Liver (tissue), 10 donors: ENCODE measurements at places on chromosomes 3 and 15.

DNA sequence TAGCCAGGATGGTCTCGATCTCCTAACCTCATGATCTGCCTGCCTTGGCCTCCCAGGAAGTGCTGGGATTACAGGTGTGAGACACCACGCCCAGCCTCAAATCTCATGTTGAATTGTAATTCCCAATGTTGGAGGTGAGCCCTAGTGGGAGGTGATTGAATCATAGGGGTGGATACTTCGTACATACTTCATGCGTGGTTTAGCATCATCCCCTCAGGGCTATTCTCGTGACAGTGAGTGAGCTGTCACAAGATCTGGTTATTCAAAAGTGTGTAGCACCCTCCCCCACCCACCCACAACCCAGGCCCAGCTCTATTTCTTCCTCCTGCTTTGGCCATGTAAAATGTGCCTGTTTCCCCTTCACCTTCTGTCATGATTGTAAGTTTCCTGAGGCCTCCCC is 236.9 kb upstream of the IL12A start:
- peaks cover 28% of the 10 kb centered on the region for H3K4me1 ChIP-seq
- H3K4me3 ChIP-seq = no peak overlapping the region
- H3K27ac ChIP-seq = no peak overlapping the region

GRCh38 chr3:24907106-24907505 is 412.5 kb upstream of the THRB start:
- H3K36me3 ChIP-seq = no peaks in the 10 kb centered on the region
- DNase-seq = no peak
- H3K4me1 ChIP-seq = no peaks in the 10 kb centered on the region
- no peaks in the 10 kb centered on the region for H3K27me3 ChIP-seq

GRCh38 chr3:59425942-59426341 is 376.1 kb upstream of the CFAP20DC start:
- no peak overlapping the region for H3K4me3 ChIP-seq
- no peaks in the 10 kb centered on the region for H3K4me1 ChIP-seq

DNA sequence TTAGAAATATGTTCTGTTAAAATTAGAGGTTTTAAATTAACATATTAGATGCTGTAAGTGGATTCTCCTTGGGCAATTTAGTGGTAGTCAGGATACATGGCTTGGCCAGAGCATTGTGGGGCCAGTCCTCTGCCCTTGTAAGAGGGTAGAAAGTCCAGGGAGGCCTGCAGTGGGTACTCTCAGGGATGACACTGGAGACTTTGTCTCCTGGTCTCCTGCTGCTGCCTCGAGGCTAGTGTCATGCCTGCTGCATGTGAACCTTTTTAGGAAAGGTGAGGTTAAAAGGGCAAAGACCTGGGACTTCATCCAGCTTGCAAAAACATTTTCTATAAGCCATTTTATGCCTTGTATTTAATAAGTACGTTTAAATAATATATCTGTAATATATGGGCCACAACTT is 96.8 kb upstream of the PROK2 start:
- H3K36me3 ChIP-seq = no peaks in the 10 kb centered on the region
- H3K4me3 ChIP-seq = no peak overlapping the region
- no peak overlapping the region for H3K27ac ChIP-seq
- DNase-seq = no peak
- no peaks in the 10 kb centered on the region for H3K27me3 ChIP-seq

DNA sequence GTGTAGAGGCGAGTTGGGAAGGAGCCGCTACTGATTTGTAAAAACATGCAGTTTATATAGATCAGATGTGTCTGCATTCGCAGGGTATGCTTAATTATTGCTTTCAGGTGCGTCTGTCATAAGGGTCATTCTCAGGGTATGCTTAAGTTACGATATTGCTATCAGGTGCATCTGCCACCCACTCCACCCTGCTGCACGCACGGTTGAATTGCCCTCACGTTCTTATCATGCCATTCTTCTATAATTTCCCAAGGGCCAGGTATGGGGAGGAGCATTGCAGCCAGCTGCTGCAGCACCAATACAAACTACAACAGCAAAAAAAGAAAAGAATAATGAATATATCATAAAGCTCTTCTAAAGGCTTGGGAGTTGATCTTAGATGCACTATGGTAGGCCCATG is 230.0 kb downstream of the KBTBD8 start:
- no peaks in the 10 kb centered on the region for H3K4me1 ChIP-seq
- H3K27me3 ChIP-seq = no peaks in the 10 kb centered on the region
- DNase-seq = no peak

GRCh38 chr15:40050788-40051470 is 11.9 kb upstream of the SRP14 start:
- H3K27ac ChIP-seq = no peak overlapping the region
- DNase-seq = peak; percentile 30
- H3K4me3 ChIP-seq = no peak overlapping the region
- H3K27me3 ChIP-seq = no peaks in the 10 kb centered on the region
- H3K4me1 ChIP-seq = peaks cover 18% of the 10 kb centered on the region

GRCh38 chr3:17772556-17772955 is 30.1 kb upstream of the TBC1D5 start:
- H3K27ac ChIP-seq = no peak overlapping the region
- no peak overlapping the region for H3K4me3 ChIP-seq
- DNase-seq = no peak
- no peaks in the 10 kb centered on the region for H3K36me3 ChIP-seq

DNA sequence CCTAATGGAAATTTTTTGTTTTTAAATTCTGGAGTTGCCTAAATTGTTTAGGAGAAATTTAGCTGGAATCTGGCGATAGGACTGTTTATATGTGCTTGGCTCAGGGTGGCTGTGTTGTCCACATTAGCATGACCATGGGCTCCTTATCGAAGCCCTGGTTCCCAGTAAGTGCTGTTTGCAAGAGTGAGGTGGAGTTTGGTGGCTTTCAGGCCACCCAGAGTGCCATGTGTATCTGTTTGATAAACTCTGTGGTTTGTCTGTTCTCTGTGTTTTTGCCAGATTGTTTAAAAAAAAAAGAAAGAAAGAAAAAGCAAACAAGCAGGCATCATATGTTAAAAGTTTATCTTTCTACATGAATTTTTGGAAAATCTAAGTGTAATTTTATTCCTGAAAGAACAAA is 51.5 kb downstream of the PLCL2 start:
- no peak overlapping the region for H3K27ac ChIP-seq
- no peak overlapping the region for H3K4me3 ChIP-seq
- no peaks in the 10 kb centered on the region for H3K27me3 ChIP-seq
- H3K4me1 ChIP-seq = peaks cover 1% of the 10 kb centered on the region

- H3K27me3 ChIP-seq = no peaks in the 10 kb centered on the region
- no peaks in the 10 kb centered on the region for H3K36me3 ChIP-seq
- H3K4me1 ChIP-seq = peaks cover 12% of the 10 kb centered on the region
- H3K27ac ChIP-seq = peak overlapping the region; percentile 8
- H3K4me3 ChIP-seq = no peak overlapping the region
These were observed 60.8 kb downstream of the PLOD2 start for GRCh38 chr3:146100180-146100579.

- peaks cover 10% of the 10 kb centered on the region for H3K4me1 ChIP-seq
- H3K27me3 ChIP-seq = peaks cover 3% of the 10 kb centered on the region
- DNase-seq = no peak
- H3K4me3 ChIP-seq = no peak overlapping the region
- H3K36me3 ChIP-seq = no peaks in the 10 kb centered on the region
These were observed 59.8 kb downstream of the ZNF860 start for GRCh38 chr3:32041316-32041715.

DNA sequence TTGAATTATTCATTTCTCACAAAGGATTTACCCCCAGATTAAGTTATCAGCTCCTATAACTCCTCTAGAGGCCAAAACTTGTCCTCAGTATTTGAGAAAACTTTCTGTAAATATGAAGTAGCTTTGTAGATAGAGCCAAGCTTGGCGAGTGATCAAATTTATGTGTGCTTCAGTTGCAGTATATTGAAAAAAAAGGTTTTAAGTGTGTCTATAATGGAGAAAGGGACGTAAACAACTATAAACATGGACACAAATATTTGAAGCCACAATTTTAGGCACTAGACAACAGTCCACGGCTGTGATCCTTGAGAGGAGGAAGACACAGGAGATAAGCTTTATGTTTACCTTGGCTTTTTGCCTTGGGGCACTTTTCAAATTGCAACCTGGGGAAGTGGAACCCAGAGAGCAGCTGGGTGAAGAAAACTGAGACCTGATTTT is 118.7 kb downstream of the THRB start:
- no peak for DNase-seq
- H3K27me3 ChIP-seq = no peaks in the 10 kb centered on the region
- no peak overlapping the region for H3K4me3 ChIP-seq
- peaks cover 2% of the 10 kb centered on the region for H3K36me3 ChIP-seq

DNA sequence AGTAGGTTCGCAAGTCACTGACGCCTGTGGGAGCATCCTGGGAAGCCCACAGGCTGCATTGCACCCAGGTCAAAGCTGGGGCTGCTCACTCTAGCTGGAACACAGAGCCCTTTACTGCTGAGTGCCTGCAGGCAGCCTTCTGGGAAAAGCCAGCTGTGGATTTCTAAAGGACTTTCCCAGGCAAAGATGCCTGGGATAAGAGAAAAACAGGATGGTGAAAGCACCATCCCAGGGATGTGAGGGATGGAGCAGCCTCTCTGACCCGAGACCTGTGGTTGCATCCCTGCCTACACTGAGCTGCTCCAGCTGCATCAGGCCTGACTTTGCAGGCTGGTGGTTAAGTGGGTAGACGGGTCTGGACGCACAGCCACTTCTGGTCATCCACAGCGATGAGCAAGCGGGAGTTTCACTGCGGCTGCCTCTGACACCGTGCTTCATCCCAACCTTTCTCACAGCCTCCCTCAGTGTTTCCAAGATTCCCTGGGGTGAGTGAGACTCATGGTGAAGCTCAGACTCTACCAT is 52.5 kb upstream of the AMOTL2 start:
- H3K4me1 ChIP-seq = no peaks in the 10 kb centered on the region
- no peak overlapping the region for H3K27ac ChIP-seq
- no peak for DNase-seq

DNA sequence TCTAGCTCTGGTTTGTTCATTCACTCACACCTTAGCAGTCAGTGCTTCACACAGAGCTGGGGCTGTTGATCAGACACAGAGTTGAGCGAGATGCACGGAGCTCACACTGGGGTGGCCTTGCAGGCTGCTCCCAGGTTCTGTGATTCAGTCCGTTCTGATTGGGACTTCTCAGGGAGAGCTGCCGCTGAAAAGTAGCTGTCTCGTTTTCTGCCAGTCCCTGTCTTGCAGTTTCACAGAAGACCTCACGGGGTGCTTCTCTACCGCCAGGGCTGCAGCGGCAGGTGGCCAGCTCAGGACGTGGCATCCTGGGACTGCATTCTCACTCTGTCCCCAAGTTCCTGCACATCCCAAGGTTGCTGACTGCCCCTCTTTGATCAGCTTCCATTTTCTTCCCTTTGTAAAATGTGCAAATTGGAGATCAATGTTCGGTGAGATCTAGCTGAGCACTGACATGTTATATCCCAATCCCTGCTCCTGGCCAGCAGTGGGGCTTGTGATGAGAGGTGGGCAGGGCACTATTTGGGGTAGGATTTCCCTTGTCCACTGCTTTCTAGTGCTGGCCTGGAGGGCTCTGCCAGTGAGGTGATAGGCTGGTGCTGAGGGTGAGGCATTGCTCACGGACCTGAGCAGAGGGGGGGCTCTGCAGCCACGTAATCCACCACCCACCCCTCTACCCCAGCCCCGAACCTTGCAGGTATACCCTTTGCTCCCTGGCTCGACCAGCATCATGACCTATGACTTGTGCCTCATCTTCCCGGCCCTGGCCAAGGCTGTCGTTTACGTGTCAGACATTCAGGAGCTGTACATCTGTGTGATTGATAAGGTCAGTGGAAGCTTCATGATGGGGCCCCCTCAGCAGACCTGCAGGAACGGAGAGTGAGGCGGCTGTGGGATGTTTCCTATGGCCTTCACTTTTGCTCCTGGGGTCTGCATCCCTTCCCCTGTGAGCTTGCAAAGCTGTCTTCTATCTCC is 5.3 kb upstream of the TXNRD3 start:
- H3K36me3 ChIP-seq = no peaks in the 10 kb centered on the region
- no peak for DNase-seq
- H3K4me3 ChIP-seq = no peak overlapping the region

DNA sequence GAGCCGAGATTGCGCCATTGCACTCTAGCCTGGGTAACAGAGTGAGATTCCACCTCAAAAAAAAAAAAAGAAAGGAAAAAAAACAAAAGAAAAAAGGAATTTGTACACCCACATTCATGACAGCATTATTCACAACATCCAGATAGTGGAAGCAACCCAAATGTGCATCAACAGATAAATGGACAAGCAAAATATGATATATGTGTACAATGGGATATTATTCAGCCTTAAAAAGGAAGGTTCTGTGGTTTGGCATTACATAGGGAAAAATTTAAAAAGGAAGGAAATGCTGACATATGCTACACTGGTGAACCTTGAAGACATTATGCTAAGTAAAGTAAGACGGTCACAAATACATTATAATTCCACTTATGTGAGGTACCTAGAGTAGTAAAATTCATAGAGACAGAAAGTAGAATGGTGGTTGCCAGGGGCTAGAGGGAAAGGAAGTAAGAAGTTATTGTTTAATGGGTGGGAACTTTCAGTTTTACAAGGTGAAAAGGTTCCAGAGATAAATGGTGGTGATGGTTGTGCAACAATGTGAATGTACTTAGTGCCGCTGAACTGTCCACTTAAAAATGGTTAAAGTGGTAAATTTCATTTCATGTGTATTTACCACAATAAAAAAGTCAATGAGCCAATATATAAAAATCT is 118.5 kb downstream of the MYLK start:
- no peaks in the 10 kb centered on the region for H3K36me3 ChIP-seq
- H3K4me3 ChIP-seq = no peak overlapping the region
- no peaks in the 10 kb centered on the region for H3K27me3 ChIP-seq
- H3K4me1 ChIP-seq = peaks cover 44% of the 10 kb centered on the region
- no peak for DNase-seq

DNA sequence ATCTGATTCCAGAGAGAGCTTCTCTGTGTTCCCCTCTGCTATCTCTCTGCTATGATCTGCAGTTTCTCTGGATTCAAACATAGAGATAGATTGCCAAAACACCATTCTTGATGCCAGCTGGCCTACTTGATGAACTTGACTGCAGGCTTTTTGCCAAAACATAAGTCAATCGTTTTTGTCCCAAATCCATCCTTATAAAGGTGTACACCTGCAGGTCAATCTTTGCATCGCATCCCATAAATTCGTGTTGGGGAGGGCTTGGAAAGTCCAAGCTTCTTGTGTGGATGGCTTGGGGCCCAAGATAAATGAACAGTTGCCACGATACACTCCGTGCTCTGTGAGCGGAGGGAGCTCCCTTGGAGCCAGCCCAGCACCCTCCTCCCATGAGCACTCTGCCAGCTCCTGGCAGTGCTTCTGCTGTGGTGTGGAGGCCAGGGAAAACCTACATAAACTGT is 2.7 kb downstream of the CERS3 start:
- no peak overlapping the region for H3K27ac ChIP-seq
- no peaks in the 10 kb centered on the region for H3K27me3 ChIP-seq
- DNase-seq = no peak
- peaks cover 11% of the 10 kb centered on the region for H3K4me1 ChIP-seq
- H3K4me3 ChIP-seq = no peak overlapping the region

- no peaks in the 10 kb centered on the region for H3K4me1 ChIP-seq
- no peak for DNase-seq
- no peaks in the 10 kb centered on the region for H3K27me3 ChIP-seq
- no peak overlapping the region for H3K4me3 ChIP-seq
These were observed 311.5 kb downstream of the NLGN1 start for GRCh38 chr3:173709026-173709425.
